ENCODE measurements at places on chromosomes 16 and 17. TPM values are rescaled to one million over a fixed set of nuclear protein-coding genes. Genes with fewer than 3 reads are reported as not detected.

Gene OTOA
- total RNA-seq: 2.3 TPM

Gene ACOX1
- total RNA-seq: 64.0 TPM

Gene TIMP2
- 97.8 TPM for total RNA-seq

Gene ASIC2
- 15.1 TPM for total RNA-seq

Gene JMJD8
- 34.2 TPM for total RNA-seq

Gene TSPOAP1
- total RNA-seq: 118 TPM

Gene GJD3
- not detected for total RNA-seq

Gene PERCC1
- not detected for total RNA-seq

Gene GNG13
- total RNA-seq: 8.7 TPM

Gene FKBP10
- total RNA-seq: 21.2 TPM

Gene MMP15
- total RNA-seq: 7.6 TPM

Gene OR3A3
- not detected for total RNA-seq

Gene C1QTNF1
- total RNA-seq: 6.5 TPM

Gene STH
- 6.5 TPM for total RNA-seq

Gene ENO3
- 19.9 TPM for total RNA-seq

Gene KRT9
- not detected for total RNA-seq

Gene CTRB2
- not detected for total RNA-seq

Gene KRT16
- total RNA-seq: not detected

Gene TP53TG3B
- not detected for total RNA-seq

Gene KRT33A
- total RNA-seq: not detected

Gene PTX4
- not detected for total RNA-seq

Gene PRDM7
- not detected for total RNA-seq

Measured in dorsolateral prefrontal cortex (tissue), 122 donors.